ENCODE measurements at places on chromosomes 7 and 10.

- no peak for DNase-seq
Observed at GRCh38 chr7:11170863-11171568, 197.3 kb downstream of the PHF14 start.

- DNase-seq = no peak
Observed at GRCh38 chr10:22615819-22616499, 98.4 kb downstream of the PIP4K2A start.

- no peak for DNase-seq
Observed at GRCh38 chr10:51117794-51118193, 43.5 kb downstream of the PRKG1 start.

DNA sequence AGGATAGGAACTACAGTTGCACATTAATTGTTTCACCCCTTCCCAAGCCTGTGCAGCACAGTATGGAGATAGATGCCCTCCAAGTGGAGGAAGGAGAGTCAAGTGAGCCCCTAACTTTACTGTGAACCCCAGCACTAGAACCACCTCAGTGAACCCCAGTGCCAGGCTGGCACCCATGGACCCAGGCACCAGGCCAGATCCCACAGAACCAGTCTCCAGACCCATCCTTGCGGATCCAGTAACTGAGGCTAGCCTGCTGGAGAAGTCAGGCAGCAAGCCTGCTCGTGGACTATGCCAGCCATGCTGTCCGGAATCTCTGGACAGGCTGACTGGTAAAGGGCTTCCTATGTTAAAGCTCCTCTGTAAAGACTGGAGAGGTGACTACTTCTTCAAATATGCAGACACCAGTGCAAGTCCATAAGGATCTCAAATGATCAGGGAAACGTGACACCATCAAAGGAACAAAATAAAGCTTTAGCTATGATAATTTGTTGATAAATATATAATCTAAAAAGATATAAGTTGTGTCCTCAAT, 27.7 kb downstream of the SHOC2 start:
- DNase-seq = no peak

- DNase-seq = no peak
Observed at GRCh38 chr10:50552771-50553535, 70.8 kb downstream of the SGMS1 start.

- DNase-seq = no peak
Observed at GRCh38 chr10:71667387-71667752, 52.2 kb downstream of the C10orf105 start.

DNA sequence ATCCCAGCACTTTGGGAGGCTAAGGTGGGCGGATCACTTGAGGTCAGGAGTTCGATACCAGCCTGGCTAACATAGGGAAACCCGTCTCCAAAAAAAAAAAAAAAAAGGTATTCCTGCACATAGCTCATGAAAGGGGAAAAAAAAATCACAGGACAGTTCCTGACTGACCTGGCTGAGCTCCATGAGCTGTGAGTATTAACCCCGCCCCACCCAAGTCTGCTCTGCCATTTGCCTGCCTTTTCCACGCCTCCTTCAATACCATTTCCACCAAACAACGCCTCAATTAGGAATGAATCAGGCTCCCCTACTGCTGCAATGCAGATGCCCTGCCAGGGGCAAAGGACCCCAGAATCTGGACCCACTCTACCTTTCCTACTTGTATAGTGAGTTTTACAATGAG, 55.0 kb downstream of the PDIA4 start:
- no peak for DNase-seq

GRCh38 chr7:42023262-42023661, 213.7 kb downstream of the GLI3 start:
- DNase-seq = no peak

GRCh38 chr10:75465450-75465827, 34.0 kb downstream of the LRMDA start:
- no peak for DNase-seq

DNA sequence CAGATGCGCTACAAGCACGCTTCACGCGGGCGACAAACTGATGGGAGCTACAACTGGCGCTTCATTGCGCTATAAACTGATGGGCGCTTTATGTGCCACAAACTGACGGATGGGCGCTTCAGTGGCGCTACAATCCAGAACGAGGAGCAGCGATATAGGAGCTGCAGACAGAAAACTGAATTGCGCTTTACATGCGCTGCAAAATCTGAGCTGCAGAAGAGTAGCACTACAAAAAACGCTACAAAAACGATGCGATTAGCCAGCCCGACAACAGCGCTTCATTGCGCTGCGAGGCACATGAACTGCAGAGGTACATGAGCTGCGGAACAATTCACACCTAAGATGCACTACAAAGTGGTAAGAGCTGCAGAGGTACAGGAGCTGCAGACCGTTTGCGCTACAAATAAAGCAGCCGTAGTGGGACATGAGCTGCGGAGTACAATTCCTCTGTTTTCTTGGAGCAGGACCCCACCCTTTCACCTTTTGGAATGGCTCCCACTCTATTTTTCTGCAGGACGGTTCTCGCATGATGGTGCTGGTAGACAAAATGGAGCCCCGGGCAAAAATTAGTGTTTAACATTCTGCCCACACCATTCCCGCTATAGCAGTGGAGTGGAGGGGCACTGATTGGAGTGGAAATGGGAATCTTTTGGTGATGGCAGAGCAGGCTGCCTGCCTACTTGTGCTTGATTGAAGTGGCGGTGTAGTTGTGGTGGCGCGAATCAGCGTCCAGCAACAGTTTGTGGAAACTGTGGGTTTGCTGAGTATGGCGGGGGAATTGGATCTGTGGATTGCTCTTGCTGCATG, 1.2 kb upstream of the SGCE start:
- peak; percentile 54 for DNase-seq

DNA sequence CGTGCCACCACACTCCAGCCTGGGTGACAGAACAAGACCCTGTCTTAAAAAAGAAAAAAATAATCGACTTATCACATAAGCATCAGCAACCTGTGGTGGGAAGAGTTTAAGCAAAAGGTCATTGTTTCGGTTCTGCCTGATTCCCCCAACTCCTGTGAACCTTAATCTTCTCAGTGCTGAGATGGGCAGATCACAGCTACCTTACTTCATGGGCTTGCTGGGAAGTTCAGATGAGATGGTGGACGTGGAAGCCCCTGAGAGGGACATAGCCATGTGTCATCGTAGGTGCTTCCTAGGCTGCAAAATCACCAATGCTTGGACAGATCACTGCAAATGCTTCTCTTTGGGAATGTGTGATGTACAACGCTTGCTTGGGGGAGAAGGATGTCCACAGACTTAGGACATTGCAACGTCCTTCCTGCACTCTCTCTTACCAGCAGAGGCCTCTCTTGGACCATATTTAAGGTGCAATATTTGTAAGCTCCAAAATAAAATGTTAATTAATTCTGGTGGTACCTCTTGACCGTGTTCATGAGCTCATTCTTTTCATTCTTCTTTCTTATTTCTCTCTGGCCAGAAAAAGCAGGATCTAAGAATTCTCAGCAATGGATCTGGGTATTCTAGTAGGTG, 8.6 kb downstream of the GJD4 start:
- no peak for DNase-seq

GRCh38 chr10:75926763-75927162, 495.3 kb downstream of the LRMDA start:
- no peak for DNase-seq

GRCh38 chr7:1073142-1073977, 14.6 kb upstream of the GPER1 start:
- no peak for DNase-seq

DNA sequence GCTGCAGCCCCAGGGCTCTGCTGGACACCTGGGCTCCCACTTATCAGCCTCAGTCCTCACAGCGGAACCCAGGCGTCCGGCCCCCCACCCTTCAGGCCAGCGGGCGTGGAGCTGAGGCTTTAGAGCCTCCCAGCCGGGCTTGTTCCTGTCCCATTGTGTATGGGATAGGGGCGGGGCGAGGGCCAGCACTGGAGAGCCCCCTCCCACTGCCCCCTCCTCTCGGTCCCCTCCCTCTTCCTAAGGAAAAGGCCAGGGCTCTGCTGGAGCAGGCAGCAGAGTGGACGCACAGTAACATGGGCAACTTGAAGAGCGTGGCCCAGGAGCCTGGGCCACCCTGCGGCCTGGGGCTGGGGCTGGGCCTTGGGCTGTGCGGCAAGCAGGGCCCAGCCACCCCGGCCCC, 2.7 kb downstream of the NOS3 start:
- DNase-seq = peak; percentile 59

- no peak for DNase-seq
Observed at GRCh38 chr7:43328336-43328735, 215.9 kb downstream of the HECW1 start.

DNA sequence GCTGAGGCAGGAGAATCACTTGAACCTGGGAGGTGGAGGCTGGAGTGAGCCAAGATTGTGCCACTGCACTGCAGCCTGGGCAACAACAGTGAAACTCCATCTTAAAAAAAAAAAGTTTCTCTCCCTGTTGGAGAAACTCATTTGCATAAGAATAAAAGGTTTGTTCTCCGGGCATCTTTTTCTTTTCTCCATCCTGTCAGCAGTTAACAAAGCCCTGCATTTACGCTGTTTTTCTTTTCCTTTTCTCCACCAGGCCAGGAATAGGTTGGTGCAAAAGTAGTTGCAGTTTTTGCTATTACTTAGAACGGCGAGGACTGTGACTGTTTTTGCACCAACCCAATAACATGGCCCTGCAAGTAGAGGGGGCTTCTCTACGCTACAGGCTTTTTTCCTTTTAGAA, 9.5 kb upstream of the URGCP start:
- DNase-seq = no peak

GRCh38 chr10:14397066-14397465, 66.3 kb upstream of the FRMD4A start:
- DNase-seq = no peak

DNA sequence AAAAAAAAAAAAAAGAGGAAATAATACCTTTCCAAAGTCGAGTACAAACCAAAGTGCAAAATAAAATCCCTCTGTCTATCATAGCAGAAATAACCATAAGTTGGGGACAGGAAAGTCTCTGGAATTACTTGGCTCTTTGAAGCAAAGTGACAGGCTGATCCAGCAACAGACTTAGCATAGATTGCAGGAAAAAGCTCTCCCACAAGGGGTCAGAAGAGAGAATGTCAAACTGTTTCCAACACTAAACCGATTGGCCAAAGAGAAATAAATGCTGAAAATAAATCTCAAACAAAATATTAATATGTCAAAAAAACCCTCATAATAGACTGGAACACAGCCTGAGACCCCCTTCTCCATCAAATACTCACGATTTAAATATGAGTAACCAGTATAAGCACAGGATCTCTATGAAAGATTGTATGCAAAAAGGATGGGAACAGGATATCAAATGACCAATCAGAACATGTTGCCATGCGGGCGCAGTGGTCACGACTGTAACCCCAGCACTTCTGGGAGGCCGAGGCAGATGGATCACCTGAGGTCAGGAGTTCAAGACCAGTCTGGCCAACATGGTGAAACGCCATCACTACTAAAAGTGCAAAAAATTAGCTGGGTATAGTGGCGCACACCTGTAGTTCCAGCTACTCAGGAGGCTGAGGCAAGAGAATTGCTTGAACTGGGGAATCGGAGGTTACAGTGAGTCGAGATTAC, 1000.7 kb upstream of the LRRN3 start:
- no peak for DNase-seq

DNA sequence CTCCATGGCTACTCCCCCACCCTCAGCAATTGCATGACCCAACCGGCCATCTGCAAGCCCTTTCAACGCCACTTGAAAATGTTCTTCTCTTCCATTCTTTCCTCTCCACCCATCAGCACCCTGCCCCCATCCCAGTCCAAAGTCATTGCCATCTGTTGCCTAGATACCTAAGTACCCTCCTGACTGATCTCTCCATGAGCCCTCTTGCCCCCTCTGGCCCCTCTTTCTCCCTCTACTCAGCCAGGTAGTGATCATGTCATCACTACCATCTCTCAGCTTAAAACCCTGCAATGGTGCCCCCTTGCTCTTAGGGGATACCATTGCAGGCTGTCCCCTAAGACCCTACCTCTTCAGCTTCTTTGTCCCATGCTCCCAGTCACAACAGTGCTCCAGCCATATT, 30.5 kb upstream of the BTRC start:
- no peak for DNase-seq

- no peak for DNase-seq
Observed at GRCh38 chr7:115128154-115128553, 206.3 kb downstream of the MDFIC start.

DNA sequence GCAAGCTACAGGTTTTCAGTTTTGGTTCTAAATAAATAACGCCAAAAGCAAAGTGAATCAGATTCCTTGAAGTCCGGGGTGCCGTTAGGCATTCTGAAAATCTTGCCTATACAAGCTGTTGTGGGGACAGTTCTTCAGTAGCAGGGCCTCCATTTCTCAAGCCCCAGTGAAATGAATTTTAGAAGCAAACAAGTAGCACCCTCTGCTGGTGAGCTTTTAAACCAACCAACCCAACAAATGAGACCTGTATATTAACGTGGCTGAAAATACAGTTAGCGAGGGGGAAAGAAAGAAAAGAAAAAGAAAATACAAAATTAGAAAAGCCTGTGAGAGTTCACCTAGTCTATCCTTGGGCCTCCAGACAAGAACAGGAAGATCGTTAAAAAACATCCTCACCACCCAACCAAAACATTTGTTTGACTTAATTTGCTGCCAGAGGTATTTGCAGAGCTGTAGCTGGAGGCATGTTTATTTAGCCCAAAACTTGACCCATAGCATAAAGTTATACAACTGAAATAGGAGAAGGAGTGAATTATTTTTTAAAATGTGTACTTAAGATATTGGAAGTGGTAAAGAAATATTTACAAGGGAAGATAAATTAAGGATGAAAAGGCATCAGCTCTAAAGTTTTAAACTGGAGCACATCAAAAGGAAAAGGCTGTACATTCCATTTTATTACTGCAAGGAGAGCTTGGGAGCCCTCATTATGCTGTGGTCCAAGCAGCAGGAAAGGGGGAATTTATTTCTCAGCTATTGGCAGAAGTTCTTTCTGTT, 98.9 kb downstream of the DYNC1I1 start:
- DNase-seq = peak; percentile 63

- DNase-seq = no peak
Observed at GRCh38 chr7:111594602-111595001, 32.3 kb upstream of the IMMP2L start.

- DNase-seq = no peak
Observed at GRCh38 chr7:135602304-135602703, 44.6 kb downstream of the NUP205 start.

GRCh38 chr7:1425292-1426136, 33.8 kb downstream of the MICALL2 start:
- DNase-seq = no peak

GRCh38 chr10:613271-614138, 76.0 kb downstream of the DIP2C start:
- no peak for DNase-seq
